ENCODE measurements at places on chromosomes 5 and 9. TPM values are rescaled to one million over a fixed set of nuclear protein-coding genes. Genes with fewer than 3 reads are reported as not detected.

GRCh38 chr5:32487008-32487407 is 42.5 kb upstream of the ZFR start:
- no peak for DNase-seq

DNA sequence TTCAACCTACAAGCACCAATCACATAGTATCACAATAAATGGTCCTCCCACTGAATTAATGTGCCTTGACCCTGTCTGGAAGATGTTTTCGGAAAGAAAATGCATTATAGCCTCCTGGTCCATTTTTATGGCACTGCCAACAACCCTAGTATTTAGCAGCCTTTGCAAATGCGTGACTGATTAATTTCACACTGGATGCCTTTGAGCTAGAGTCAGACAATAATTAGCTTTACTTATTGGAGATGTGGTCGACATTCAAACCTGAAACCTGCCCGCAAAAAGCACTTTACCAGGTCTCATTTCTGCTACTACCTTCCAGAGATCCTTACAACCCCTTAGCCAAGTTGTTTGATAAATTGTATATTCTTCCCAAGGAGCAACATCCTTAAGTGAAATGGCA is 119.3 kb upstream of the DPYSL3 start:
- DNase-seq = no peak

- no peak for DNase-seq
Measured at GRCh38 chr9:27589462-27589861, 16.2 kb upstream of the C9orf72 start.

- peak; percentile 51 for DNase-seq
Measured at GRCh38 chr9:13728917-13729811, 449.7 kb upstream of the MPDZ start.

PLPP7 gene
- 92.3 TPM for total RNA-seq

PCDHA1 gene
- total RNA-seq = 0.10 TPM

Data from myocyte (in vitro differentiated cells).